CD4-positive, CD25-positive, alpha-beta regulatory T cell (primary cell): ENCODE measurements at places on chromosomes 5 and 9. TPM values are rescaled to one million over a fixed set of nuclear protein-coding genes. Genes with fewer than 3 reads are reported as not detected.

PPP3R2 gene
- total RNA-seq: not detected

HRCT1 gene
- total RNA-seq: not detected

DOLPP1 gene
- total RNA-seq: 3.9 TPM

TEK gene
- total RNA-seq: not detected

ADAMTSL2 gene
- total RNA-seq: not detected

FBLL1 gene
- total RNA-seq: not detected

CDKN2B gene
- total RNA-seq: 1.4 TPM

SLCO4C1 gene
- total RNA-seq: not detected

PCDHB7 gene
- not detected for total RNA-seq

PHF24 gene
- total RNA-seq: not detected

CCDC183 gene
- 2.3 TPM for total RNA-seq

PLCXD3 gene
- not detected for total RNA-seq

IFNK gene
- not detected for total RNA-seq

TSSK1B gene
- not detected for total RNA-seq

GARIN3 gene
- total RNA-seq: not detected

SLC25A48 gene
- total RNA-seq: not detected

TSLP gene
- total RNA-seq: not detected

TNC gene
- not detected for total RNA-seq

PCA3 gene
- total RNA-seq: not detected

MSX2 gene
- total RNA-seq: 0.79 TPM

IL11RA gene
- 228 TPM for total RNA-seq

BSPRY gene
- 0.57 TPM for total RNA-seq

SLC27A4 gene
- total RNA-seq: 8.6 TPM

SLC9A3 gene
- 2.0 TPM for total RNA-seq
